HL-60 (cell line): ENCODE measurements at places on chromosomes 16 and 17.
A peak's percentile ranks its signal among the peaks of the same experiment; 100 is the strongest.

GRCh38 chr16:64962786-64963185, 159.1 kb downstream of the CDH11 start:
- no peak for DNase-seq

DNA sequence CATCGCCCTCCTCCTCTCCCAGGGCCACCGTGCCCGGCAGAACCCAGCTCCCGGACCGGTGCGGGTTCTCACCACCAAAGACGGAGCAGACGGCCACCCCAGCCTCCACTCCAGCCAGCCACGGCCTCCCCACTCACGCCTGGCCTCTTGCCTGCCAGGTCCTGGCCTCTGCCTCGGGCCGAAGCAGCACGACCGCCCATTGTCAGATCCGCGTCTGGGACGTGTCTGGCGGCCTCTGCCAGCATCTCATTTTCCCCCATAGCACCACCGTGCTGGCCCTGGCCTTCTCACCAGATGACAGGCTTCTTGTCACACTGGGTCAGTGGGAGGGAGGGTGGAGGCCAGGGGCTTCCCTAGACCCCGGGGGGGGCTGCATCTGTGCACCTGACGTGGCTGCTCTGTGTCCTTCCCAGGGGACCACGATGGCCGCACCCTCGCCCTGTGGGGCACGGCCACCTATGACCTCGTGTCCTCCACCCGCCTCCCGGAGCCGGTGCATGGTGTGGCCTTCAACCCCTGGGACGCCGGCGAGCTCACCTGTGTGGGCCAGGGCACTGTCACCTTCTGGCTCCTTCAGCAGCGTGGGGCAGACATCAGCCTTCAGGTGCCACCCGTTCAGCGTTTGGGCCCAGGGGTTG, 6.6 kb upstream of the RHOT2 start:
- DNase-seq: no peak

- peak; percentile 81 for DNase-seq
Measured at GRCh38 chr16:11833951-11834695, 17.2 kb downstream of the RSL1D1 start.

GRCh38 chr17:81217491-81217890, 5.3 kb downstream of the CEP131 start:
- no peak for DNase-seq

DNA sequence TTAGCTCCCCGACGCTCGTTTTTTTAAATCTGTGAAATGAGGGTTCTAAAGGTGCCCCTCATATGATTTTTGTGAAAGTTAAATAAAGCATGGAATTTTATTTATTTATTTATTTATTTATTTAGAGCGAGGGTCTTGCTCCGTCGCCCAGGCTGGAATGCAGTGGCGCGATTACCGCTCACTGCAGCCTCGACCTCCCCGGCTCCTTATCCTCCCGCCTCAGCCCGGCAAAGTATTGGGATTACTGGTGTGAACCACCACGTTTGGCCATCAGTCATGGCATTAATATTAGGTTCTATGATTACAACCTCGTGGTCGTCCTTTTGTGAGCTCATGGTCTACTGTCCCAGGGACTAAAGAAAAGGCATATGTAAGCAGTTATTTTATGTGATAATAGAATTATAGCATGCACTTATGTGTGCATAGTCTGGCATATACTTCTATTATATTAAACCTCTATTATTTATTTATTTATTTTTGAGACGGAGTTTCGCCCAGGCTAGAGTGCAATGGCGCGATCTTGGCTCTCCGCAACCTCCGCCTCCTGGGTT, 557 bp upstream of the LUC7L start:
- no peak for DNase-seq

DNA sequence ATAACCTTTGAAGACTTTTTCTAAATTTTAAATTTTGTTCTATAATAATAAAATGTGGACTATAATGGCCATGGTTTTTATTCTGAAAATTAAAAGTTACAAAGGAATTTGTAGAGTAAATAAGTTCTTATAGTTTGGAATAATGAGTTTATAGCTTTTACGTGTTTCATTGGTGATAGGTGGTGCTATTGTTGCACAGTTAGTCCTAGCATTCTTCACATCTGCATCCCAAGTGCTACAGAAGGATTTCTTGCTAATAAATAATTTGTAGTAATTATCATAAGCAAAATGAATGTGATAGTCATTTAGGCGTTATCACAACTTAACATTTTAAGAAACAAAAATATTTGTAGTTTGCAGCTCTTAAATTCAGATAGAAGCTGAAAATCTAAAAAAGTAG, 67.9 kb downstream of the BCAS3 start:
- DNase-seq: no peak

DNA sequence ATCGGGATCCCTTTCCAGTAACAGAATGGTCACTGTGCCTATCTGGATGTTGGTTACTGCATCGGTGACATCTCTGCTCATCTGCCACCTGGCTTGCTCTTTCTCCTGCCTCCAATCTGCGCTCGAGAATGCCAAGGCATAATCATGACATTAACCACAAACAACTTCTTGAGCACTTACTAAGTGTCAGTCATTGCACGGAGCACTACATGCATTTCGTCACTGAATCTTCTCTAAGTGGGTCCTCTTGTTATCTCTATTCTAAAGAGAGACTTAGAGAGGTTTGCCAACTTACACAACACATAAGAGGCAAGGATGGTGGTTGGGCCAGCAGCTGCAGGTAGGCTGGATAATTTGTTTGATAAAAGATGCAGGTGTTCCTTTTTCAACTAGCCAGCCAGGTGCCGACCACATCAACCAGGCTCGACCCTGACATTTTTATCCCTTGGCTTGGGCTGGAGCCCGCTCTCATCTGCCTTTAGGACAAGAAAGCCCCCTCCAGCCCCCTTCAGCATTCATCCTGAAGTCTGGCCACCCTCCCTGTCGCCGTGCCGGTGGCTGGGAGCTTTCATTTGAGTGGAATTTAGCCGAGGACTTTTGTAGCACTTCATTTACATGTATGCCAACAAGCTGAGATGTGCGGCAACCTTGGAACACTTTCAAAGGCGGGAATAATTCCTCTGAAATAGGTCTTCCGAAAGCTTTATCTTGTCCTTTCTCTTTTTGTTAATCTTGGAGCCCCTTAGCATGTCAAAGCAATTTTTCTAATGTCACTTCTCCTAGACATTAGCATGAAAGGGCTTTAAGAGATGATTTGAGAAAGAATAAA, 89.3 kb upstream of the NKD1 start:
- DNase-seq: no peak

DNA sequence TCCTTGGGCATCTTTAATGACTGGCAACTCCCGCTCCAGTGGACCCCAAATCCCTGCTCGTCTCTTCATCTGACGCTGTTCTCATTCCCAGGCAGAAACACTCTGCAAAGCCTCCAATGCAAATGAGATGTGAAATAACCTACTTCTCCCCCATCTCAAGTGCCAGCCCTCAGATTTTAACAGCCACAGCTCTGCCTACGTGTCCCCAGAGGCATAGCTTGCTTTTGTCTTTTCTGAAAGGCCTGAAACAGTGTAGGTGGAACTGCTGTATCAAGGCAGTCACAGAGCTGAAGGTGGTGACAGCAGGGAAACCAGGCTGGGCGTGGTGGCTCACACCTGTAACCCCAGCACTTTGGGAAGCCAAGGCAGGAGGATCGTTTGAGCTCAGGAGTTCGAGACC, 14.7 kb downstream of the RPH3AL start:
- DNase-seq: no peak

DNA sequence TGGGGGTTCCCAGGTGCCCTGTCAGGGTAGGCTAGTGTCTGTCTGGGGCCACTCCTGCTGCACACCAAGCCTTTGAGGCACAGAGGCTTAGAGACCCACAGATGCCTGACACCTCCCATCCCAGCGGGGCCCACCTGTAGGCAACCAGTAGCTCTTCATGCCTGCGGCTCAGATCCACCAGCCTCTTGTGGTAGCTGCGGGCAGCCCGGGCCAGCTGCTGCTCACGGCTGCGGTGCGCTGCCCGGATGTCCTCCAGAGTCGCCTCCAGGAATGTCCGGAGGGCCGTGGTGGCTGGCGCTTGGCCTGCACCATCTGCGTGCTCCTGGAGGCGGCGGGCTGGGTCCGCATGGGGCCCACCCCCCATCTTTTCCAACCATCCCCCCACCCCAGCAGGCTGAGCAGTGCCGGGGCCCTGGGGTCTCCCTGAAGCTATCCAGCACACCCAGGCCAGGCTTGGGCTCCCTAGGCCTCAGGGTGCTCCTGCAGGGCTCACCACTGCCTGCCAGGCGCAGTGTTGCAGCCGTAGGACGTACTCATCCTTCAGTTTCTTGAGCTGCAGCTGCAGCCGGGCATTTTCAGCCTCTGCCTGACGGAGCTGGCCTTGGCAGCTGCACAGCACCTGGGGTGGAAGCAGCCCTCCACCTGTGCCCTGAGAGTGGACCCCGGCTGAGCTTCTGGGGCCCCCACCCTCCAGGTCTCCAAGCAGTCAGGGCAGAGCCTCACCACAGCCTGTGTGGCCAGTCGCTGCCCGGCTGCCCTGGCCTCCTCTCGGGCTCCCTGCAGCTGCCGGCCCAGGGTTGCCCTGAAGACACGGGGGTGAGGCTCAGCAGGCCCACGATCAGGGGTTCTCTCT, 1.8 kb downstream of the CCDC78 start:
- DNase-seq: no peak

DNA sequence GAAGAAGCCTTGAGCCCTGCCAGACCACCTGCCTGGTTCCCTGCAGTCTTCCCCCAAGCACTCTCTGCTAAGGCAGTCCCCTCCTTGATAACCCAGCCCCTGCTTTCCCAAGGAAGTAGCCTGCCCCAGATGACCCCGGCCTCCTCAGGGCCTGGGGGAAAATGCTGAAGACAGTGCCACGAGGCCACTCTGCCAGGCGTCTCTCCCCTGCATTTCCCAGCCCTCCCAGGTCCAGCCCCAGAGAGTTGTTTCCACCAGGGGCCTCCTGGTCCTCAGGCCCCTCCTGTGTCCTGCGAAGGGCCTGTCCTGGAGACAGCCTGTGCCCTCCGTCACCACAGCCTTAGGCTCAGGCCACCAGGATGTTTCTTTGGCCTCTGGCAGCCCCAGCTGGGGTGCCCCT, 96.4 kb downstream of the CCDC182 start:
- no peak for DNase-seq

GRCh38 chr16:56964243-56965148, 2.7 kb downstream of the CETP start:
- DNase-seq: peak; percentile 95

- DNase-seq: no peak
Measured at GRCh38 chr17:32941419-32942032, 13.6 kb downstream of the TMEM98 start.

GRCh38 chr16:58448890-58449289, 51.1 kb upstream of the NDRG4 start:
- DNase-seq: no peak

- DNase-seq: no peak
Measured at GRCh38 chr17:62062302-62062701, 2.8 kb downstream of the MED13 start.

DNA sequence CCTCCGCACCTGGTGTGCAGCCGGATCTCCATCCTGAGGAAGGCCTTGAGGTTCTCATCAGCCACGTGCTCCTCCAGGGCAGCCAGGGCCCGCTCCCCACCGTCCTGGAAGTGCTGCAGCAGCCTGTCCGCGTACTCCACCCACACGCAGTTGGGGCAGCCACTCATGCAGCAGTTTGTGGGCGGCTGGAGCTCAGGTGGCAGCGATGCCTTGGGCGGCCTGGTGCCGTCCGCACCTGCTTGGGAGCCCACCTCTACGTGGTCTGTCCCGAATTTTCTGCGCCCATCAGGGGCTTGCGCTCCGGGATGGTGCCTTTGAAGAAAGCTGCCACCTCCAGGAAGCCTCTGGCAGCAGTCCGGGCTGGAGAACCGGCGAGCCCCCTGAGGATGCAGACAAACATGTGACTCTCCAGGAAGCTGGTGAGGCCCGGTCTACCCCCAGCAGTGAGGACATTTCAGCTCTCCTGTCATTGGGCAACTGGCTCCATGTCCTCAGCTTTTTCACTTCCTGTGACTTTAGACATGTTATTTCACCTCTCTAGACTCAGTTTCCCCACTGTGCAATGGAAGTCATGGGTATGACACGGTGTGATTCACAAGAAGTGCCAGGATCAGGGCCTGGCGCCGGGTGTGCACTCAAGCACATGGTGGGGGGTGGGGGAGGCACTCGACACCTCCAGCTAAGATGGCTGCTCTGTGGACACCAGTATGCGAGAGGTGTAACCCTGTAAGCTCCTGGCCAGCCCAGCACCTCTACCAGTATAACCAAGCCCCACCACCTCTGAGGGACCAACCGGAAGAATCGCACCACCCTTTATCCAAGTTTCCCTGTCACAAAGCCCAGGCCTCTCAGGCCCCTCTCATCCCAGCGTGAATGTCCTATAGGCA, 957 bp downstream of the OXLD1 start:
- peak; percentile 60 for DNase-seq

DNA sequence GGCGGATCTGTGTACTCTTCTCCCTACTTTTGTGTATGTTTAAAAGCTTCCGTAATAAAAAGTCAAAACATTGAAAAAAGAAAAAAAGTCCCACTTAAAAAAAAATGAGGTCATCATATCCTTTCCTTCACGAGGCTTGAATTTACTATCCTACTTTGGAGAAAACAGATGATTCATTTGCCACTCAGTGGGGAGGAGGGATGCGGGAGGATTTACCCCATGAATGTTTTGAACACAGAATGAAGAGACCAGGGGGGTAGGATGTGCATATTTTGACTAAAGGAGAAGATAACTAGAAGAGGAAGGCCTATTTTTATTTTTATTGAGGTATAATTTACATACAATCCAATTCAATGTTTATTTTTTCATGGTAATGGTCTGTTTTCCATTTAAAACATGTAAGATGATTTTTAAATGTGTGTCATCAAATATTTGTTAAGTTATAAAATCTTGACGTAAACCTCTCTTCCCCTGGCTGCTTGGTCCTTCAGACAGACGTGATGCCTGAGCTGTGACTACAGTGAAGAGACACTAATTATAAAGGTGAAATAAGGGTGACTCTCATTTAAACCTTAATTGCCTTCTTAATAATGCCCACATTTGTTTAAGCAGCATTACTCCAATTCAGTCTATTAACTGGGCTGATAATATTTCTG, 135.4 kb upstream of the AXIN2 start:
- DNase-seq: no peak

- peak; percentile 37 for DNase-seq
Measured at GRCh38 chr17:69335058-69335457, 8.1 kb upstream of the ABCA5 start.

- DNase-seq: peak; percentile 8
Measured at GRCh38 chr17:36755586-36755985, 154.2 kb downstream of the MRM1 start.

DNA sequence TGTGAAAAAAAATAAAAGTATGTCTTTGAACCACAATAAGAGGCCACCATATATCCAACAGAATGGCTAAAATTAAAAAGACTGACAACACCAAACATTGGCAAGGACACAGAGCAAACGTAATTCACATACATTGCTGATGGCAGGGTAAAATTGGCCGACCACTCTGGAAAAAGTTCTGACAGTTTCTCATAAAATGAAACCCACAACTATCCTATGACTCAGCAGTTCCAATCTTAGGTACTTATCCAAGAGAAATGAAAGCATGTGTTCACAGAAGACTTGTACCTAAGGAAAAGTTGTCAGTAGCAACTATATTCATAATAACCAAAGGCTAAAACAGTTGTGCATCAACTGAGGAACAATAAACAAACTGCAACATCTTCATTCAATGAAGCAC, 357.3 kb upstream of the XYLT1 start:
- DNase-seq: no peak

- no peak for DNase-seq
Measured at GRCh38 chr17:57670769-57671569, 74.1 kb downstream of the CCDC182 start.

GRCh38 chr16:3050487-3050886, 4.1 kb downstream of the MMP25 start:
- DNase-seq: peak; percentile 73

- DNase-seq: no peak
Measured at GRCh38 chr17:69597898-69598692, 183.6 kb downstream of the MAP2K6 start.
